ENCODE measurements at places on chromosomes 1 and 21.

DNA sequence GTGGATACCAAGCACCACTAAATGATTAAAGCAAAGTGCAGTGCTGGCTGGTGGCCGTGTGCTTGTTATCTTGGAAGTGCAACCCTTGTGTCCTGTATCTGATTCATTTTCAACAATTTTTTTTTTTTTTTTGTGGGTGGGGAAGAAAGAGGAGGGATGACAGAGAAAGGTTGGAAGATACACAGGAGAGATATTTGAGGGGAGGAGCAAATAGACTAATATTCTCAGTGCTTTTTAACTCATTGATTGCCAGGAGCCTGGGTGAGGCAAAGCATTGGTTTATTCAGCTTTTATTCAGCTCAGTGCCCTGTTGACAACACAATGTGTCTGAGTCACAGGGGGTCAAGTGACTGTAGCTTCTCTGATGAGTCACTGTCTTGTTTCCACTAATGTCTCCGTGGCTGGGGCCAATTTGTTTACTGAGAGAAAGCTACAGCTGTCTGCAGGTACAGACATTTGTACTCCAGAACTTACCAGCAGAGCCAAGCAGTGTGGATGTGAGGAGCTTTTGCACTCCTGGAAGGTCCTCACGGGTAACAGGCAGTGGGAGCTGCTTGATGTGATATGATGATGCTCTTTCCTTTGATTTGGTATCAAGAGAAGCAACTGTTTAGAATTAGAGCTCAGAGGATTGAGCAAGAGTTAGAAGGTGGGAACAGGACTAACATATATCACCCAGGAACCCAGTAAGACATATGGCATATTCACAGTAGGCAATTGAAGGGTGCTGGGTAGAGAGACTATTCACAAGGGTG lies 23.6 kb upstream of the DNM3 start:
- no peak for DNase-seq

DNA sequence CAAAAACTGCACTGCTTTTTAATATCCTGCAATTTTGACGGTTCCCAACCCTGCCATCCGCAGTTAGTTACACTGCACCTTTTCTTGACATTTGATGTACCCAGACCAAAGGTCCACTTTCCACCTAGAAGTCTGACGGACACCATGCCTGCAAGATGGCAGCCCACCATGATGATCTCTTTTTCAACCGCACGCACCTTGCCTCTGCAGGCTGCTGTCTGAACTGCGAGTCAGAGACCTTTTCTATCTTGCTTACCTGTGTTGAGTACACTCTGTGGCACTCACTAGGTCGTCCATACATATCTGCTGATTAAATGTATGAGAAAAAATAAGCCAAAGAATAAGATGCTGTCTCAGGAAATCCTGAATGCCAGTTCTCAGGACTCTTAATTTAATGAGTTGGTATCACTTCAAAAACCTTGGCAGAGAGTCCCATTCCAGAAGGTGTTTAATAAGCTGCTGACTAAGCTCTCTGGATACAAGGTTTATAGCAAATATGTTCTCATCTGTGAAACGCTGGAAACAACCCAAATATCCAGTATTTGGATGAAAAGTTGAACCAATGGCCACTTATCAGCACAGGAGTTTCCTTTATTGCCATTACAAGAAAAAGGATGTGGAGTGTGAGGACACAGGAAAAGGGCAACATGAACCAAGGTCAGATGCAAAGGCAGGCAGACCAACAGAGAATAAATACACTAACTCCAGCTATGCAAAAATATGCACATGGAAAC lies 37.9 kb downstream of the GNG12 start:
- DNase-seq = no peak

DNA sequence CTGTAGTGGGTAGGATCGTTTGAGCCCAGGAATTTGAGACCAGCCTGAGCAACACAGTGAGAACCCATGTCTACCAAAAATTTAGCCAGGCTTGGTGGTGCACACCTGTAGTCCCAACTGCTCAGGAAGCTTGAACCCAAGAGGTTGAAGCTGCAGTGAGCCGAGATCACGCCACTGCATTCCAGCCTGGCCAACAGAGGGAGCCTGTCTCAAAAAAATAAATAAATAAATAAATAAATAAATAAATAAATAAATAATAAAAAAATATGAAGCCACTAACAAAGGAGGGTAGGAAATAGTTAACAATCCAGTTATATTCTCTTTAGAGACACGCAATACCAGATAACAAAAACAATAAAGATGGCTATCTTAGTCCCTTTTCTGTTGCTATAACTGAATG lies 11.9 kb upstream of the CBR3 start:
- no peak for DNase-seq

DNA sequence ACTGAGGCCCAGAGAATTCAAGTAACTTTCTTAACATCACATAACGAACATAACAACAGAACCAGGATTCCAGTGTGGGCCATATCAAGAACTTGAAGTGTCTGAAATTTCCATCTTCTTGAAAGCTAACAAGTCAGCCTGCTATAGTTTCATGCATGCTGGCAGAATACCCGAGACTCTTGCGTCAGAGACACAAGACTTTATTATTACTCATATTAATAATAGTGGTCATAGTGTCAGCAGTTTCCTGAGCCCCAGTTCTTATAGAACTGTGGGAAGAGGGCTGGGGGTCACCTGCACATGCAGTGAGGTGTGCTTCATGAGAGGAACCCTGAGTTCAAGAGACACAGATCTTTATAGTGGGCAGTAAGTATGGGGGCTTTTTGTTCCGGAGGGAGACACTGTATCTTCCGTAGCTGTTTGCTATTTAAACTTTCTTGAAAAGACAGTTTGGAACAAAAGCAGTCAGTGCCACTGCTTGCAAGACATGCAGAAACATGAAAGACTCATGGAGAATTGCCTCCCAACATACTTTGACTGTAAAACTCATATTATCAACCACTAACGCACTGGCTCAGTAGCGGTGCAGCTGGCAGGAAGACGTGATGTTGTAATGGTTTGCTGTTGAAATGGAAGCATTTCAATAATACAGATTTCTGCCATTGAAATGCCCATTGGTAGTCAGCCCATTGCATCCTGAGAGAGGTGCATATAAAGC lies 339.2 kb downstream of the ADGRL2 start:
- no peak for DNase-seq

DNA sequence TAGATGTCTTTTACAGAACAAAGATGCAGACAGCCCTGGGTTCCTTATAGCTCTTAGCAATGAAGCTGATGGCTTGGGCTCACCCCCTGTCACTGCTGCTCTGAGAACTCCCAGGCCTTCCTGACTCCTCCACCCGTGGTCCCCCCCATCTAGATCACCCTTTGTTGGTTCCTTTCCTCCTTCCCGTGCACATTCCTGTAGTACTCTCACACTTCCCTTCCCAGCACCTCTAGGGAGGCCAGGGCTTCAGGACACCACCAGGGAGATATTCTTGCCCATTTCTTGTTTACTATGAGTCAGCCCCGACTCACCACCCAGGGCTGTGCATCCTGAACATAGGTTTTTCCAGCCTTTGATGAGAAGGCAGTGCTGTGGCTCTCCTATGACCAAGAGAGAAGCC lies 14.4 kb upstream of the NOS1AP start:
- DNase-seq = no peak

DNA sequence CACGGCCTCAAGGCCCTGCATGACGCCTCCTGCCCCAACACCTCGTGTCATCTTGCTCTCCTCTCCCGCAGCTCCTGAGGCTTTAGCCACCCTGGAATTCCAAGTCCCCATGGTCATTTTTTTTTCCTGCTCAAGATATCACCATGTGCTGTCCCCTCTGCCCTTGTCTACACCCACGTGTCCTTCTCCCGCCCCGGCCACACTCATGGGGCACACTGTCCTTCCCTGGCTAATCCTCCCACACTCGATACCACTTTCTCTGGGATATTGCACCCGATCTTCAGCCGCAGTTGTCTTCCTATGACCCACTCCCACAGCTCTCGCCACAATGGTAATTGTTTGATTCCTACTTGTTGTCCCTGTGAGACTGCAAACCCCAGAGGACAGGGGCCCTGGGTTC lies 29.7 kb upstream of the LGALS8 start:
- DNase-seq = no peak

Measured in stimulated activated CD4-positive, alpha-beta T cell treated with anti-CD3 and anti-CD28 coated beads, Interleukin-1b, Interleukin-23, amount 100 ng/mL, for 1 hour (primary cell).